NCI-H1092 (cell line): ENCODE measurements at places on chromosomes 2 and 18.

GRCh38 chr2:120658042-120658769, 77.5 kb upstream of the GLI2 start:
- DNase-seq, result no peak

DNA sequence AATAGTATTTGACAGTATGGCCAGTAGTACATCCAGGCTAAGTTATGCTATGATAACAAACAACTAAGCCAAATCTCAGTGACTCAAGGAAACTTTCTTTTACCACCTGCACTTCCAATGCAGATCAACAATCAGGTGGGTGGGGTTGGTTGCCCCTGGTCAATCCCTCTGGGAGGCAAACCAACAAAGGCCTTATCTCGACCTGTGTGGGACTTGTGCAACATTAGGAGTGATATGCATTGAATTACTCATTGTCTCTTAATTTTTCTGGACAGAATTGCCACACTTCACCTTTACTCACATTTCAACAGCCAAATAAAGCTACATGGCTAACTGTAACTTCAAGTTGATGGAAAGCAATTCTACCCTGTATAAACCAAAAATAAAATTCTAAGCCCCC, 1049.3 kb upstream of the CDH2 start:
- DNase-seq, result no peak

GRCh38 chr2:175309799-175310198, 128.3 kb upstream of the ATP5MC3 start:
- DNase-seq, result peak; percentile 9

DNA sequence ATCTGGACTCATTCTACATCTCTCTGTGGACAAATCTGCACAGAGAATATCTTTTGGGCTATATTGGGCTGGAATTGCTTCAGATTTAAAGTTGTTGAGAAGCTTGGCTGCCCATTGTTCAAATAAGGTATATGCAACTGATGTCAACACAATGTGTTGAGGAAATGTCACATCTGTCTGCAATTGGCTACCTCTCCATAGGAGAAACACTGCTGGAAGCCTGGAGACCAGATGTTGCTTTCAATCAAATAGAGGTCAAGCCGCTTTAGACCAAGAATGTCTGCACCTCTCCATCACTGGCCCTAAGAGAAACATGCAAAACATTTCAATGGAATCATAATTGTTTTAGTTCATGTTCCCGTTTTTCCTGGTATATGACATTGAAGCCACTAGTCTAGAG, 720.2 kb downstream of the SLC4A3 start:
- DNase-seq, result no peak

DNA sequence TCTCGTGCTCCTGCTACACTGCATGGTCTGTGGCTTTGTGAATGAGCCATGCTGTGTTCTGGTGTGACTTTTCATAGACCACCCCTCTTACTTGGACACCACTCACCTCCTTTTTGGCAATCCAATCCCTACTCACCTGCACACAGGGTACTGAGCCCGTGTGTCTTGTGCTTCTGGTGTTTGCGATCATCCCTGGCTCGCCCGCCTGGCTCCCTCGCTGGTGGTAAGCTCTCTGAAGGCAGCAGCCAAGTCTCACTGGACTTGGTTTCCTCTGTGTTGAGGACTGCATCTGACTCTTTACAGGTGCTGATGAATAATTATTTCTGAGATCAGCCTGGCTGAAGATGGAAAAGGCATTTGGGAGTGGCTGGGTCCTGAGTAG, 276.8 kb downstream of the TSN start:
- DNase-seq, result no peak

DNA sequence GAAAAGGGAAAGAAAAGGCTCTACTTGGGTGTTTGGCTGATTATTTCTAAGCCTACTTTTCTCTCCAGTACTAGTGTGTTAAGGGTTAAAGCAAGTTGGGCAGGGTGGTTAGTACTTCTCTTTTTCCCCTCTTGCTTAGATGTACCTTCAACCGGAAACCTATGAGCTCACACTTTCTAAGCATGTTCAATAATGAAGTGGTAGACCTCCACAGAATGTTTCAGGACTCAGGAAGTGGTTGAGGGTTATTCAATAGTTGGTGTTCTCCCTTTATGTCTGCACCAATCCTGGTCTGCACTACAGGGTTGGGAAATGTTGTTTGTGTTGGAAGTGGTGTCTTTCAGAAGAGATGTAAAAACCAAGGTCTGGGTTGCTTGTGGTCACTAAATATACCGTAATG, 137.1 kb downstream of the ZEB2 start:
- no peak for DNase-seq

- DNase-seq, result peak; percentile 23
These were observed 15.9 kb downstream of the RTP5 start for GRCh38 chr2:241885291-241885945.

GRCh38 chr2:62785810-62786597, 80.5 kb downstream of the EHBP1 start:
- DNase-seq, result no peak

DNA sequence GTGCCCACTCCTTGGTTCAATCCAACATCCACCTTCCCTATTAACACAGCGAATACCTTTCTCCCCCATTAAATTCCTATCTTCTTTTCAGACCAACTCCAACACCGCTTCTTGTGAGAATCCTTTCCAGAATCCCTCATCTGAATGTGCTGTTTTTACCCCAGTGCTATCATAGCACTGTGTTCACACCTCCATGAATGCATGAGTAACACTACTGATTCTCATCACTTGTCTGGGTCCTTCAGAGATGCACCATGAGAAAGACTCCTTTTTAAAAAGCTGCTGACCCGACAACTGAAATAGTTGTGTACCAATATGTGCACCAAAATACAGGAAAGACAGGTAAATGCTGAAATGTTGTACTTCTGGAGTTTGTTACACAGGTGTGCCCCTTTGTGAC, 18.8 kb downstream of the MGAT4A start:
- DNase-seq, result no peak

GRCh38 chr2:101041413-101041812, 39.3 kb downstream of the RPL31 start:
- no peak for DNase-seq

- no peak for DNase-seq
These were observed 61.0 kb downstream of the LPIN1 start for GRCh38 chr2:11807156-11808015.

GRCh38 chr2:202158796-202159195, 79.6 kb downstream of the SUMO1 start:
- no peak for DNase-seq

DNA sequence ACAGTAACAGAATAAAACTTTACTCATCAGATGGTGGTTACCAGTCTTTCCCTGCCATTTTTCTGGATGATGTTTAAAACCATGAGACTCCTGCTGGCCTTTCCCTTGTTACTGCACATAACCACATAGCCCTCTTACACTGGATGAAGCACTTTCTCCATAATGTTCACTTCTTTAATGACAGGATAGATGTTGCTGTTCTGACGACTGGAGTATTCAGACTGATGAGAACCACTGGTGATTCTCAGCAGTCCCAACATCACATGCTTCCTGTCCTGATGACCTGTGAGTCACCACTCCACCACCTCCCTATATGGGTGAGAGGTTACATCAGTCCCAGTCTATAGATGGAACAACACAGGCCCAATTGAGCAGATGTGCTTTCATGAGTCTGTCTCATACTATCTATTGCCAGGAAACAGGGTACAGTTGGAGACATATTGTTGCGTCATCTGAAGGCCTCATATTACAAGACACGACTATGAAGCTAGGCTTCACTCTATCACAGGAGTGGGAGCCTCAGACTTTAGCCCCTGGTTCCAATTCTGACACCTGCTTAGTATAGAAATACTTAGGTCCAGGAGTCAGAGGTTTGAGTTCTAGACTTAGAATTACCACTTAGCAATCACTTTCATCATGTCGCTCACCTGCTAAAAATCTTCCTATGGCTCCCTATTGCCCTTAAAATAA, 145.7 kb upstream of the KLF7 start:
- DNase-seq, result no peak

DNA sequence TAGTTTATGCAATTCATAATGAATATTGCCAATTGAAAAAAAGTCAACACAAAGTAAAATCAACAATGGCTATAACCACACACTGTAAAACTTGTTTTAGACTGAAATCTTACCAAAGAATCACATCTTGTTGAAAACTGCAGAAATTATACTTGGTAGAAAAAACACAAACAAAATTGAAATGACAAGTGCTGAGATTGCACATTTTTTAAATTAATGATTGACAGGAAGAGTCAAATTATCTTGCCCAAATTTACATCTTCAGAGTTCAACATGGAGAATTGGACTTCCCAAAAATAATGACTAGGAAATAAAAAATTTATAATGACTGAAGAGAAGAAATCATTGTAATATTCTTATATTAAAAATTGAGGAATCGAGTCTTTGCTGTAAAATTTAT, 84.6 kb upstream of the TTC39C start:
- no peak for DNase-seq

DNA sequence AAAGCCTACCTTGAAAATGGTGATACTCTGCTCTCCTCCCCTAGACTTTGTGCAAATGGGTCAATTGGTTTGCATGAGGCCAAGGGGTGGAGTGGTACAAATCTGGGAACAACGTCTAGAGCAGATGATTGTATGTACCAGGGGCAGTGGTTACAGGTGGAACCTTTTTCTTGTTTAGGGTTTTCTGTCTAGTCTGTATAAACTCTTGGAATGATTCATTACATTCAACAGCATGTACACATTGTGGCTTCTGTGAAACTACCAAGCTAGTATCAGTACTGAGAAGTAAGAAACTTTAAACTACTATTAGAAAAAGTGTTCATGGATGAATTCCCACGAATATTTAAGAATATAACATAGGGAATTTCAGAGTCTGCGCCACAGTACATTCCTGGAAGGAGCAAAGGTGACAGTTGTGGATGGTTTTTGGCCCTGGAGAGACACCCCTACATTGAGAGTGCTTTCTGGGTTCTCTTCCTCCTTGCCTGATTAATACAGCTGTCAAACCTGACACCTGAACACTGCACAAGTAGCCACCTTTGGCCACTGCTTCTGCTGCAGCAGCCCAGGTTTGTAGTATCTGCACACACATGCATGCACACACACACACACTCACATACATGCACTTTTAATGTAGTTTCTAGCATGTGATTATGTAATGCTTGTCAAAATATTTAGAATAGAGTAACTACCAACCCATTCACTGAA, 30.0 kb downstream of the CFAP221 start:
- DNase-seq, result no peak

DNA sequence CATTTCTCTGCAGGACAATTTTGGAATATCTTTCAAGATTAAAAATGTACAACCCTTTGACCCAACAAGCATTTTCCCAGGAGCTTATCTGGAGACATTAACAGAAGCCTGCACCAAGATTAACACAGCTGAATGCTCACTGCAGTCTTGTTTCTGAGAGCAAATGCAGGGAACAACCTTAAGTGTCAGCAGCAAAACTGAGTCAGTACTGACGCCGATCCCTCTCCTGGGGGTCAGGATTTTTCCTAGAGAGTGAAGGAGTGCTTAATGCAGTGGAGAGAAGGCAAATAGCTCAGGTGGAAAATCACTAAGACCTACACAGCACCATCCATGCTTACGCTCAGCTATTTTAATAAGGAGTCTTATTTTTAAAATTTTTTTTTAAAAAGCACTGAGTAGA, 42.8 kb upstream of the SGPP2 start:
- DNase-seq, result no peak

DNA sequence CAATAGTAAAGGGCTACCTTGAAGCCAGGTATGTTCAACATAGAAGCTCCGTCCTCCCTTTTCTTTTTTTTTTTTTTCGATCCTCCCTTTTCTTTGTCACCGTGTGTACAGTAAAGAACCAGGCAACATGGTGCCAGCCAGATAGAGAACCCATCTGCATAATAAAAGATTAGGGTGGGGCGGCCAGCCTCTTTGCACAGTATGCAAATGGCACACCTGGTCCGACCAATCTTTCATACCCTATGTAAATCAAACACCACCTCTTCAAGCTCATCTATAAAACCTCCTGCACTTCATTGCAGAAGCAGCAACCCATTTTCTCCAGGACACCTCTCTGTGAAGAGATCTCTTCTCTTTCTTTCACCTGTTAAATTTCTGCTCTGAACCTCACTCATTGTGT, 7.3 kb upstream of the WDR33 start:
- no peak for DNase-seq

DNA sequence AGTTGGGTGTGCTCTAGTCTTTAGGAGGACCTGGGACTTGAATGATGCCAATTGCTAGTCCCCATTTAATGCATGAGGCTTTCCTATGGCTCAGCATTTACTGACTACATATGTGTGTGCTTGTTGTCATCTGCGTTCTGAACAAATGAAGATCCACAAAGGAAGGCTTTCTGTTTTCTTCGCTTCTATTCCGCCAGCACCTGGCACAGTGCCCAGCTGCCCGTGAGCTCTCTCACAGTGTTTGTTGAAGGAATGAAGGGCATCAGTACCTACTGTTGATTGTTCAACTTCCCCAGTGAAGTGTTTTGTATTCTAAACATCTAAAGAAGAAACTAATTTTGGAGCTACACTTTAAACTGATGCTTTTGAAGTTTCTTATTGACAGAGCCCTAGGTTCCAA, 122.4 kb upstream of the LINC00305 start:
- peak; percentile 49 for DNase-seq
